ENCODE measurements at places on chromosomes 12 and 14.

DNA sequence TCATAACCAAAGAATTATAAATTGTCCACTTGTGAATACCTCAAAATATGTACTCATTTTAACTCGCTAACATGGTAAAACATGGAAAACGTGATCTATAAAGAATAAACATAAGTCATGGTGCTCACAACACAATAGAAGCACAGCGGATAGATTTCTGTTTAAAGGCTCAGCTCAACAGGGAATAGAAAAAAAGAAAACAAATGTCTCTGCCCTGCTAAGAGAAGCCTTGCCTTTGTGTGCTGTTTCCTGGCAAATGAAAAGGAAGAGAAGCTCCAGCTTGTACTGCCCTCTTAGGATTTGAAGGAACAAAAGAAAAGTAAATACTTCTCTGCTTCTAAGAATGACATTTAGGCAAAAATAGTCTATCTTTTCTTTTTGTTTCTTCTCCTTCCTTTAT lies 121.0 kb upstream of the KRR1 start:
- DNase-seq, result peak; percentile 25

- no peak for DNase-seq
These were observed 180.4 kb upstream of the GZMB start for GRCh38 chr14:24814346-24814745.

DNA sequence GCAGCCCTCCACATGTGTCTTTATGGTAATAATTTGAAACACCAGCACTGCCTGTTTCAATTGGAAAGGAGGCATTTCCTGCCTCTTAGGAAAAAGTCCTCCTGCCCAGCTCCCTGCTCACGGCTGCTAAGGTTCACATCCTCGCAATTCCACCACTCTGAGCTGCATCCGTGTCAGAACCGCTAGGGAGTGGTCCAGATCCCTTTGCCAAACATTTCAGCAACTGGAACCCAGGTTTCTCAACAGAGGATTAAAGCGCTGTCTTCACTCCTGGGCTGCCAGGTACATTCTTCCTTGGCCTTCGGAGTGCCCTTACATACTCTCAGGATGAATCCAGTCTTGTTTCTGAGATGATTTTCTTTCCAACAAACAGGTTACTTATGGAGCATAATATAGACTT lies 23.3 kb downstream of the C14orf132 start:
- DNase-seq, result no peak

DNA sequence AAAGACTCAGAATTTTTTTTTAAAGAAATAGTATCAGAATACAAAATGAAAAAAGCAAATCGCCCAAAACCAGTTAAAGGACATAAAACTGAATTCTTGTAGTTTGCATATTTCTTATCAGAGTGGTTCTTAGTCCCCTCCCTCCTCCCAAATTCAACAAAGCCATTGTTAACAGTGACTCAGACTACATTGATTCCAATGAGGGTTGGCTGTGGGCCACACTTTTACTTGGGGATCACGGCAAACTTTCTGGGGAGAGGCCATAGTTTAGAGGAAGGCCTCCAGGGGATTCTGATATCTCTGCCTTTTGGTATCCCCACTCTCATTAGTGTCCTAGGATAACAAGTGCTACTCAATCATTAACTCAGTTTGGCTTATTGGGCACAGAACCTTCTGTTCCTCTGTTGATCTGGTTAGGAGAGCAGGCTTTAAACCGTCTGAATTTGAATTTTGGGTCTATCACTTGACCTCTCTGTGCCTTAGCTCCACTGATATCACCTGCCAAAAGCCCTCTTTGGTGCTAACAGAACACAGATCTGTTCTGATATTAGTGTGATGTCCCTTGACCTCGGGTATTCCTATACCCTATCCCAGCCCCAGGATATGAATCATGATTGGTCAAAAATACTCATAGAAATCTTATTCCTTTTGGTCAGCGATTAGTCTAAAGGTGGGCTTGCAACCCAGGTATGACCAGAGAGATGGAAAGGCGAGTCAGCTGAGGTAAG lies 45.2 kb upstream of the APPL2 start:
- DNase-seq, result no peak

DNA sequence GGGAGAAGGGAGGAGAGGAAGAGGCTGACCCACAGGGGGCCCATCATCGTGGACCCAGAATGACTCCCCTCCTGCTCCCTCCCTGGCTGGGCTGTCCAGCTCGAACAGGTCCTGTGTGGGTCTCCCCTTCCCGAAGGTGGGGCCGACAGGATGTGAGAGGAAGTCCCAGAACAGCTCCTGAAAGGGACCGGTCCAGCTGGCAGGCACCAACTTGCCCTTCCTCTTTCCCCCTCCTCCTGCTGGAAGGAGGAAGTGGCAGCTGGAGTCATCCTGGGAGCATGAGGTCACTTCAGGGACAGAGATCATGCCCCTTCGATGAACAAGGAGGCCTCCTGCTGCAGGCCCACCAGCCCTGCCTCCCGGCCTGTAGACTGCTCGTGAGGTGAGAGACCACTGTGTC lies 35.0 kb upstream of the BEGAIN start:
- no peak for DNase-seq

DNA sequence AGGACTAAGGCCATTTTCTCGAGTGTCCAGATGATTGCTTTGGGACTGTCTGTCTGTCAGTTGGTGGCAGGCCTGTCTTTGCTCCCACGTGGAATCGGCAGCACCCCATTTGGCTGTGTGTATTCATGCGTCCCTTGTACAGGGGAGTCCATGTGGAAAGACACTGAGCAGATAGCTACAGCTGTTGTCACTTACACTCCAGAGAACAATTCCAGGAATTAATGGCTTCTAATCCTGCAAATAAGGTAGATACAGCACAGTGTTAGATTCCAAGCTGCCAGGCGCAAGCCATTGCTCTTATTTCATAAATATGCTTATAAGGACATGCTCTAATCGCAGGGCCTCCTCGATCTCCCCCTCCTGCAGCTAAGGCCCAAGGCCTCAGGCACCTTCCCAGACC lies 208.8 kb downstream of the VRK1 start:
- no peak for DNase-seq

- no peak for DNase-seq
These were observed 85.9 kb downstream of the ST8SIA1 start for GRCh38 chr12:22248571-22249115.

DNA sequence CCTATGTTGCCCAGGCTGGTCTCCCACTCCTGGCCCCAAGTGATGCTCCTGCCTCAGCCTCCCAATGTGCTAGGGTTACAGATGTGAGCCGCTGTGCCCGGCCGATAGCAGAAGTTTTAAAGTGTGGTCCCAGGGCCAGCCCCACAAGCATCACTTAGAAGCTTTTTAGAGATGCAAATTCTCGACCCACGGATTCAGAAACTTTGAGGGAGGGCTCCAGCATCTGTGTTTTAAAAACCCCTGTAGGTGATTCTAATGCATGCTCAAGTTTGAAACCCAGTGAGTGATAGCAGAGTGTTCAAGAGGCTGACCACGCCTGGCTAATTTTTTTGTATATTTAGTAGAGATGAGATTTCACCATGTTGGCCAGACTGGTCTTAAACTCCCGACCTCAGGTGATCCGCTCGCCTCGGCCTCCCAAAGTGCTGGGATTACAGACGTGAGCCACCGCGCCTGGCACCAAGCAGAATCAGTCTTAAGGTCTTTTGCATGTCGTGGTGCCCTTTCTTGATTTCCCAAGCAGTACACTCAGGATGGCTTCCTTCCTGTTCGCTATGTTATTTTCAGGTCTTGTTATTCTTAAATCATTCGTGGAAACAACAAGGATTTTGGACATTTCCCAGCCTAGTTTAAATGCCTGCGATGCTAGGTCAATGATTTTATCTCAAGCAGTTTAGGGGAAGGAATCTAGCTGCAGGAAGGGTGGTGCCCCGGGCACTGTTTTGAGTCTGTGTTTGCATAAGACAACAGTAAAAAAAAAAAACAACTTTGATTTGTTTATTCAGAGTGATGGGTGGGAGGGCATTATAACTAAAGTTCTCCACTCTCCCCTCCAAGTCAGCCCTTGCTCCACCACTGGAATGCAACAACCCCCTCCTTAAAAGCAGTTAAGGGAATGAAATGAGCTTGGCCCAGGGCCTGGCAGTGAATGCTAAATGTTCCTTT lies 9.2 kb upstream of the RILPL2 start:
- peak; percentile 12 for DNase-seq

DNA sequence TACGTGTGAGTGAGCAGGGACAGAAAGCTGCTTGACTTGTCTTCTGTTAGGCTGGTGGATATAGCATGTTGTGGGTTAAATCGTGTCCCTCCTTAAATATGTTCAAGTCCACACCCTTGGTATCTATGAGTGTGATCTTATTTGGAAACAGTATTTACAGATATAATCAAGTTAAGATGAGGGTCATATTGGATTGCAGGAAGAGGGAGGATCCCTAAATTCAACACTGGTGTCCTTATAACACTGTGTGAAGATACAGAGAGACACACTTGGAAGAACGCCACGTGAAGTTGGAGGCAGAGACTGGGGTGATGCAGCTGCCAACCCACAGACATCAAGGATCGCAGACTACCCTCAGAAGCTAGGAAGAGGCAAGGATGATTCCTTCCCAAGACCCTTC lies 275.2 kb upstream of the SSTR1 start:
- DNase-seq, result no peak

- DNase-seq, result no peak
These were observed 7.8 kb downstream of the RPAP3 start for GRCh38 chr12:47698055-47698454.

GRCh38 chr12:14618983-14619382 lies 51.3 kb upstream of the PLBD1 start:
- DNase-seq, result peak; percentile 13

- DNase-seq, result no peak
These were observed 293.1 kb upstream of the FKBP4 start for GRCh38 chr12:2501464-2502191.

DNA sequence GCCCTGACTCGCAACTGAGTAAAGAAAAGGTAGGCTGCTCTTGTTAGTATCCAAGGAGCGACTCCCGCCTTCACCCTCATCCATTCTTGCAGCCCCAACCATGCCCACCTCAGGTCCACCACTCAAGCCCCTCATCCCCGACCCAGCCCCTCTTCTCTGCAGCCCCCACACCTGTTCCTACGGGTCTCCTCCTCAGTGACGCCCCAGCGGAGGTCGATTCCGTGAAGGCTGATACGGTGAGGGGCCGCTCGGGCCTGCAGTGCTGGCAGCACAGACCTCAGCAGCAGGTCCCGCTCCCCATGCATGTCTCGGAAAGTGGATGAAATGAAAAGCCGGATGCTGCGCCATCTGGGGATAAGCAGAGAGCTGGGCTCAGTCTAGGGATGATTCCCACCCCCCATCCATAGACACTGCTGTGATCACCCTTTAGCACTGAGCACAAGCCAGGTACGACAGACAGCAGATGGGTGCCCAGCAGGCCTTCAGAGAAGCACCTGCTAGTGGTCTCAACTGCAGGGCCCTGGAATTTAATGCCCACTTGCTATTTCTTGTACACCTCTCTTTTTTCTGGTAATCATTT lies 26.9 kb downstream of the TEP1 start:
- no peak for DNase-seq

DNA sequence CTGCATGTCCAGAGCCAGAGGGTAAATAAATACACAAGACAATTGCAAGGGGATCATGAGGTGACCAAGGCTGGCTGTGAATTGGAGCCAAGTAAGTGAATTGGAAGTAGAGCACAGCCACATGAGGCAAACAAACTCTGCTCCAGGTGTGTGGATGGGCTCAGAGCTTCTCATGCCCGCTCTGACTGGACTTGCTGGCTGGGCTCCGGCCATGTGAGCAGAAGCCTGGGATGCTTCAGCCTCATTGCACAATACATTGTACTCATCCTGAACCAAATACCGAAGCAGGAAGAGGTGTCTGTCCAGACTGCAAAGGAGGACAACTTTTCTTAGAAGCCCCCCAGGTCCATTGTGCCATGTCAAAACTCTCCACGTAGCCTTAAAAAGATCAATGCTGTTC lies 193.0 kb downstream of the TTC8 start:
- no peak for DNase-seq

DNA sequence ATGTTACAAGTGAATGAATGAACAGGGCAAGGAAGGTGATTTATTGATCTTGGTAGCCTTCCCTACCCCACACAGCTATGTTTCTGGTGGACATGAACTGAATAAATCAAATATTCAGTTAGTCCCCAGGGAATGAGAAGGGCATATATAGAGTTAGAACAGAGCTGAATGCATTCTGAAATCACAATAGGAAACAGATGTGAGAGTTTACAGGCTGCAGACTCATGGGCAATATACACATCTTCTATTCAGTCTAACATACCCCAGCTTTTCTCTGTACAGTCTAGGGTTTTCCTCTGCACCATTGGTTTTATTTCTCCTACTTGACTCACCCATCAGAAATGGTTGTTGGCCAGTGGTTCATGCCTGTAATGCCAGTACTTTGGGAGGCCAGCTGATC lies 7.3 kb upstream of the STX2 start:
- DNase-seq, result peak; percentile 92

DNA sequence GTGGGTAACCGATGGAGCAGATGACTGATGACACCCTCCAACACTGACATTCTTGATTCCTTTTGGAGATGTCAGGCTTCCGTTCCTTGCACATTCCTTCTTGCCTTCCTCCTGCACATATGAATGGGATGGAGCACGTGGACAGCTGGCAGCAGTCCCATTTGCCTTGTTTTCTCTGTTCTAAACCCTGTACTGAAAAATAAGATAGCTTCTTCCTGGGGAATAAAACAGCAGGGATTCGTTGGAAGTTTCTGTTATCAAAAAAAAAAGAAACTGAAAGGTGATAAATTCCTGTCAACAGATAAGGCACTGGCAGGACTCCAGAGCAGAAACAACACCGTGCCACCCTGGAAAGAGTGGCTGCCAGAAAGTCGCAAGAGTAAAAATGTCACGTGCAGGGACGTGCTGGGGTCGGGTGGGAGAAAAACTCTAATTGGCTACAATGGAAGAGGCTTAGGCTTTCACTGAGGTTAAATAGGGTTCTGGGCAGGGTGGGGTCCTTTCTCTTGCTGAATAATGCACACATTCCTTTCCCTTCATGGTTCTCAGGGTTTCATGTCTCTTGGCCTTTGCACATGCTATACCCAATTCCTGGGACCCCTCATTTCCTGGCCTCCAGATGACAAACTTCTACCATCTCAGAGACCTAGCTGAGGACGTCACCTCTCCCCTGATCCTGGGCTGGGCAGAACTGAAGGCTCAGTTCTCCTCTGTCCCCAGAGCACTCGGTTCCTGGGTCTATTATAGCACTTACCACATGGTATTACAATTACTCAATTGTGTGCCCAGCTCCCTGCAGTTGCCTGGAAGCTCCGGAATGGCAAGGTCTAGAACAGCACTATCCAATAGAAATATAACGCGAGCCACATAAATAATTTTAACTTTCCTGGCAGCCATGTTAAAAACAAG lies 7.0 kb upstream of the NUAK1 start:
- peak; percentile 64 for DNase-seq

DNA sequence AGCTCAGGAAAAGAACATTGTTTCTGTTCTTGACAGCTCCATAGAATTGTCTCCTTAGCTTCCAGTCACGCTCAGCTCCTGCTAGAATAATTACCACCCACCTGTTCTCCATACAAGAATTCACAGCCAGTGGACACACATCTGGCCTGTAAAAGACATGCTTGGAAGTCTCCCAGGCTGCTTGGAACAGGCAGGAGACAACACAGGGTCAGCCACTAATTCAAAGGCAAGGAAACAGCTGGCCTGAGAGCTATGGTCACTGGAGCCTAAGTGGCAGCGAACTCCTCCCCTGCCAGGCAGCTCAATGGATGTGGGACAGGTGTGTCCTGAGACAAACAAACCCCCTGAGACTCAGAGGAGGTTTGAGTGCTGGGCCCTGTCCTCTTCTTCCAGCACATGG lies 22.9 kb upstream of the LTBP2 start:
- no peak for DNase-seq

Data from fibroblast of skin of scalp (primary cell).